ENCODE measurements at places on chromosomes 5 and 9.

GRCh38 chr9:30574355-30575151 is 1809.9 kb upstream of the ACO1 start:
- DNase-seq = no peak

DNA sequence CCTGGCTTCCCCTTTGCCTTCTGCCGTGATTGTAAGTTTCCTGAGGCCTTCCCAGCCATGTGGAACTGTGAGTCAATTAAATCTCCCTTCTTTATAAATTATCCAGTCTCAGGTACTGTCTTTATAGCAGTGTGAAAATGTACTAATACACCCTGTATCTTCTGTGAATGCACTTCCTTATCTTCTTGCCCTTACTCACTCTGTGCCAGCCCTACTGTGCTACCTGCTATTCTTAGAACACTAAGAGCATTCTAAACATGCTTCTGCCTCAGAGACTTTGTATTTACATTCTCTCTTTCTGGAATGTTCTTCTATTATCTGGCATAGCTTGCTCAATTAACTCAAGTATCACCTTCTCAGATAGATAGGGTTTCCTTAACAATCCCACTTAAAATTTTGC is 164.4 kb upstream of the EDIL3 start:
- DNase-seq = no peak

DNA sequence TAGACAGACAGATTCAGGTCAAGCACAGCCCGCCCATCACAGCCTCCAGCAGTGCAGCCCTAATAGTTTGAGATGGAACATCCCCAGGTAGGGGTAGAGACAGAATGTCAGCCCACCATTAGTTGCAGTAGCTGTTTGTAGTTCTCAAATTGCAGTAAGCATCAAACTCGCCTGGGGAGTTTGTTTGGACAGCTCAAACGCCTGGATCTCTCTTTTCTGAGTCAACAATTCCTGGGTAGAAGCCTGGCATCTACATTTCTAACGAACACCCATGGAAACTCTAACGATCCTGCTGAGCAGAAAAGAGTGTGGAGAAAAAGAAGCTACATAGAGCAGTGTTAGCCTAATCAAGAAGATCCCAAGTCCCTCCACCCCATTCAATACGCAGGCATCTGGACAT is 59.4 kb downstream of the ADAMTS16 start:
- DNase-seq = no peak

DNA sequence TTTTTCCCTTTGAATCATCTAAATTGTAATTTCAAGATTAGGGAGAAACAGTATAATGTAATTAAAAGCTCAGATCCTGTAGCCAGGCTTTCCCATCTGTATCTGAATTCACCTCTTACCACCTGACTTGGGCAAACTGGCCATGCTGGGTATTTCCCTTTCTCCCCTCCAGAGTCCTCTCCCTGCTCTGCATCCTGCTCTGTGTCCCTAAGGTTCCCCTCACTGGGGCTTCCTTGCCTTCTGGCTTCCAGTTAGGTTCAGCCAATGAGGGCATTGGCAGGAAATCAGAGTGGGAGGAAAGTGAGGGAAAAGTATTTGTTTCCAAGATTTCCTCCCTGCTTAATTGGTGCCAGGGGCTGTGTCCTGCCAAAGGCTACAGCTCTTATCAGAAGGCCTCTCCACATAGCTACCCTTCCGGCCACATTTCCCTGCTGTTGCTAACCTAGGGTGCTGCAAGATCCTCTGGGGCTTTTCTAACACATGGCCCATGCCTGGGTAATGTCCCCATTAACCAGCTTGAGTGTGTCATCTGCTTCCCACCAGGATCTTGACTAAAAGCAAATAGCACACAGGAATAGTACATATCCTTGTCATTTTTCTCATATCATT is 51.0 kb upstream of the MPDZ start:
- no peak for DNase-seq

- DNase-seq = no peak
These were observed 2.6 kb downstream of the SLC35A4 start for GRCh38 chr5:140567136-140567818.

GRCh38 chr9:88537761-88538091 is 2.7 kb downstream of the NXNL2 start:
- no peak for DNase-seq
